Upper lobe of left lung (tissue), 6 donors: ENCODE measurements at places on chromosomes 12 and 14.

DNA sequence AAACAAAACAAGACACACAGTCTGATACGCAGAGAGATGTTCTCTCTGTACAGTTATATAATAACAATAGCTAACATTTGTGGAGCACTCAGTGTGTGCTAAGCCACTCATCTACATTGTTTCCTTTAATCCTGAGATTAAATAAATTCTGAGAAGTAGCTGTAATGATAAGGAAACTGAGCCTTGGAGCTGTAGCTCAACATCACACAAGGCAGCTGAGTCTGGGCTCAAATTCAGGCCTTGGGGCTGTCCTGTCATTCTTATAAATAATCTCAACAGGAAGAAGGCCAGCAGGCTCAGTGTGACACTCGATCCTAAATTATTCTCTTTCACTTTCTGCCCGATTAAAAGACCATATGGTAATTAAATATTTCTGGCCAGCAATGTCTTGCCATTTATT, 24.5 kb downstream of the CDKN1B start:
- no peak overlapping the region for H3K4me3 ChIP-seq
- no peaks in the 10 kb centered on the region for H3K36me3 ChIP-seq
- DNase-seq = no peak
- H3K27me3 ChIP-seq = no peaks in the 10 kb centered on the region
- peaks cover 4% of the 10 kb centered on the region for H3K4me1 ChIP-seq
- H3K27ac ChIP-seq = peak overlapping the region; percentile 71

- no peak overlapping the region for H3K27ac ChIP-seq
- H3K4me1 ChIP-seq = peaks cover 8% of the 10 kb centered on the region
- DNase-seq = peak; percentile 18
- H3K27me3 ChIP-seq = no peaks in the 10 kb centered on the region
Observed at GRCh38 chr14:105495101-105495989, 4.3 kb downstream of the TEDC1 start.

- no peak for DNase-seq
- H3K27me3 ChIP-seq = no peaks in the 10 kb centered on the region
- H3K4me3 ChIP-seq = no peak overlapping the region
- no peaks in the 10 kb centered on the region for H3K36me3 ChIP-seq
Observed at GRCh38 chr12:69321351-69321750, 26.8 kb upstream of the LYZ start.

DNA sequence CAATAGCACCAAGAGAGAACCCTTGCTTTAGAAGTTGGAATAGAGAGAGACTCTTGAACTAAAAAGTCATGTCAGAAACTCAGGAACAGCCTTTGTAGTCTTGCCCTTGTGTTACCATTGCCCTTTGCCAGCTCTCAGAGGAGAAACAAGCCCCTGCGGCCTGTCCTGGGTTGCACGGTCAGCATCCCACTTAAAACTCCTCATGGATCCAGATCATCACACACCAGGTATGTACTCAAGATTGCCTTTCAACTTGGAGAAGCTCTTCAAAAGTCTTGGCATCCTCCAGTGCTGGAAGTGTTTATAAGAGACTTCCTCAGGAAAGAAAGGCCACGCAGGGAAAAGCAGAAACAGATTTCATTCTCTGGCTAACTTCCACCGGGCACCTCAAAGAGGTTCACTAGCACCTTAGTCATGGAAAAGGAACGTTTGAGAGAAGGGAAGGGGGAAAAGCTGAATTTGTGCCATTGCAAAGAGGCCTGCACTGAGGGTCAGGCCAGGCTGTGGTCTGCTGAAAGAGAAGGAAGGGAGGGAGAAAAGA, 594.2 kb downstream of the MED13L start:
- H3K36me3 ChIP-seq = no peaks in the 10 kb centered on the region
- no peak overlapping the region for H3K27ac ChIP-seq
- H3K27me3 ChIP-seq = no peaks in the 10 kb centered on the region

- no peaks in the 10 kb centered on the region for H3K27me3 ChIP-seq
- H3K4me3 ChIP-seq = no peak overlapping the region
- no peaks in the 10 kb centered on the region for H3K36me3 ChIP-seq
- H3K27ac ChIP-seq = no peak overlapping the region
Observed at GRCh38 chr12:119949145-119949544, 39.9 kb upstream of the BICDL1 start.

DNA sequence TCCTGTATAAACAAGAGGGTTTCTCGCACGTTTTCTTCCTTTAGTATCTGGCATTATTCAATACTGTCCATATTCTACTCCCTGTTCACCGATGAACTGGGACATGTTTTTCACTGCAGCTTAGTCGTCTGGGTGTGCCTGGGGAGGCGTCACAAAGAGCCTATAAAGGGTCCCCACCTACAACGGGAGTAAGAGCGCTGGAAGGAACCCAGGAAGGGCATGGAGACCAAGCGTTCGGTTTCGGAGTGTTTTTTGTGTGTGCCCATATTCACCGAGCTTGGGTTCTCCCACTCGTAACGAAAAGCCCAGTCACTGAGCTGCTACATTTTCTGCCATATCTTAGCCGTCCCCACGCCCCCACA, 592 bp upstream of the USP15 start:
- H3K4me3 ChIP-seq = peak overlapping the region; percentile 87
- no peaks in the 10 kb centered on the region for H3K27me3 ChIP-seq
- no peak for DNase-seq
- peaks cover 30% of the 10 kb centered on the region for H3K4me1 ChIP-seq
- peak overlapping the region; percentile 99 for H3K27ac ChIP-seq

DNA sequence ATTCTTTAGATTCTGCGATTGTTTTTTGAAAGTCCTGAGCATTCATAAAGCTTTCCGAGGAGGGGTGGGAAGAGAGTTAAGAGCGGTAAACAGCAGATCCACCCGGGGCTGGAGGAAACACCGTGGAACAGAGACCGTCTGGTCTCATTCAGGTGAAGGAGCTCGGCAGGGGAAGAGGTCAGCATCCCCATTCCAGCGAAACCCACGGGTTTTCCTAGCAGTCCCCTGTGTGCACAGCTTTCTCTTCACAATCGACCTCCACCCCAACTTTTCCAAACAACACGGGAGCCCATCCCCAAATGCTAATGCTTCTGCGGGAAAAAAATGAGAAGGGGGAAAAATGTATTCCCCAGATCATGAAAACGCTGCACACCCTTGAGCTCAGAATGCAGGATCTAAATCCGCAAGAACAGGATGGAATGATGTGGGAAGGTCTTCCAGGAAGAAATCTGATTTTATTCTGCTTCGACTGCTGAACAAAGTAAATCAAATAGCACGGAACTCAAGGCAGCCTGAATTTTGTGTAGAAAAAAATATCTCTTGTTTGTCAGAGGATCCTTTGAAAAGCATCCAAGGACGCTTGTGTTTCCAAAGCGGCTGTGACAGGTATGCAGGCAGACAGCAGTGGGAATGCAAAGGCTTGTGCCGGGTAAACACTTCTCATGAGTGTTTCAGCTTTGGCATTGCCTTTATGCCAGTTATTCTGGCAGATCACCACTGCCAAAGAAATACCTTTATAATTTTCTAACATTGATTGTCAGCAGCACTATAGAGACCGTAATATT, 128.8 kb downstream of the NDUFA12 start:
- H3K36me3 ChIP-seq = no peaks in the 10 kb centered on the region
- H3K4me1 ChIP-seq = peaks cover 12% of the 10 kb centered on the region
- DNase-seq = no peak
- H3K27ac ChIP-seq = no peak overlapping the region

- H3K27ac ChIP-seq = peak overlapping the region; percentile 95
- no peaks in the 10 kb centered on the region for H3K27me3 ChIP-seq
- H3K4me3 ChIP-seq = no peak overlapping the region
- H3K4me1 ChIP-seq = peaks cover 22% of the 10 kb centered on the region
Observed at GRCh38 chr12:4031703-4032291, 158.6 kb upstream of the PARP11 start.

- no peak overlapping the region for H3K4me3 ChIP-seq
- no peak overlapping the region for H3K27ac ChIP-seq
- no peaks in the 10 kb centered on the region for H3K27me3 ChIP-seq
- no peaks in the 10 kb centered on the region for H3K4me1 ChIP-seq
- no peak for DNase-seq
Observed at GRCh38 chr14:97578982-97579548, 781.9 kb downstream of the VRK1 start.

- DNase-seq = no peak
- no peak overlapping the region for H3K27ac ChIP-seq
- peaks cover 8% of the 10 kb centered on the region for H3K36me3 ChIP-seq
- no peaks in the 10 kb centered on the region for H3K4me1 ChIP-seq
Observed at GRCh38 chr14:71662291-71662790, 269.9 kb upstream of the RGS6 start.
